NCI-H526 (cell line): ENCODE measurements at places on chromosomes 7 and 10.

DNA sequence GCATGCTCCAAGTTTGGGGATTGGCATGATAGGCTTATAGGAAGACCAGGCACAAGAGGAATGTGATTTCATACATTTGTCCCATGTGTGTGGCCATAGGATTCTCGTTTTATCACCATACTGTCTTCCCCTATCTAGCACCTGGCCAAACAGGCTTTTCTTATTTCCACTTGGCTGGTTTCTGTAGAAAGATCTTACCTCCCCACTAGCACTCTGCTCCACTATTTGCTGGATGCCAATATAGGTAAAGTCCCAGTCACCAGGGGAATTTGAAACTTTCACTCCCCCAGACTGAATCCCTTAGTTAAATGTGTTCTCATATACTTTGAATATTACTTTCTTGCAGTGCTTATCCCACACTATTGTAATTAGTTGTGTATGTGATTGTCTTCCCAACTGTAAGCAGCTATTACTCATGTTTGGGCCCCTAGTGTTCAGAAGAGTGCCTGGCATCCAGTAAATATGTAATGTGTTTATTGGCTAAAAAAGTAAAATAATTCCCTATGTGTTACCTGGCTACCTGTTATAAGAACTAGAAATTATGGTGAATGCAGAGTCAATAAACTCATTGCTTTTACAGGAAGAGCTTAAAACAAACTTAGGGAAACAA lies 109.0 kb downstream of the LRMDA start:
- no peak for DNase-seq

DNA sequence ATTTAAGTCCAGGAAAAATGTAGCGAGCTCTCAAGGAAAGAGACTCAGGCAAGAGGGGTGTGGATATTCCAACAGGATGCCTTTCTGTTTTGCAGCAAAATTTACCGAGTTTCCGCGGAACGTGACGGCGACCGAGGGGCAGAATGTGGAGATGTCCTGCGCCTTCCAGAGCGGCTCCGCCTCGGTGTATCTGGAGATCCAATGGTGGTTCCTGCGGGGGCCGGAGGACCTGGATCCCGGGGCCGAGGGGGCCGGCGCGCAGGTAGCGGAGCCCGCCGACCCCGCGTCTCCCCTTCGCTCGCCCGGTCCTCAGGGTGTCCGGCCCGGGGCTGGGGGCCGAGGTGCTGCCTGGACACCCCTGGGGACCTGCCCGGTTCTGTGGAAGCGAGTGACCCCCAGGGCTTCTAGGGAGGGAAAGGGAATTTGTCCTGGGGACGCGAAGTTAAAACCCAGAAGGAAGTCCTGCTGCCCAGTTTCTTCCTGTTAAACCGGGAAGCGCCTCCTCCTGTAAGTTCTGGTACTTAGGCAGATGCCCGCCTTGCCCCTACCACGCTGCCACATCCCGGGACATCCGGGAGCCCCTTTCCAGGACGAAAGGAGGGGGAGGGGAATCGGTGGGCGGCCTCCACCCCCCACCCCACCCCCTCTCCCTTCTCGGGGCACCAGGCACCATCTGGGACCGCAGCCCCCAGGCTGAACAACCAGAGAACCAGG lies 2.5 kb downstream of the VSTM2A start:
- DNase-seq = no peak

GRCh38 chr10:3850999-3851937 lies 66.3 kb upstream of the KLF6 start:
- no peak for DNase-seq

DNA sequence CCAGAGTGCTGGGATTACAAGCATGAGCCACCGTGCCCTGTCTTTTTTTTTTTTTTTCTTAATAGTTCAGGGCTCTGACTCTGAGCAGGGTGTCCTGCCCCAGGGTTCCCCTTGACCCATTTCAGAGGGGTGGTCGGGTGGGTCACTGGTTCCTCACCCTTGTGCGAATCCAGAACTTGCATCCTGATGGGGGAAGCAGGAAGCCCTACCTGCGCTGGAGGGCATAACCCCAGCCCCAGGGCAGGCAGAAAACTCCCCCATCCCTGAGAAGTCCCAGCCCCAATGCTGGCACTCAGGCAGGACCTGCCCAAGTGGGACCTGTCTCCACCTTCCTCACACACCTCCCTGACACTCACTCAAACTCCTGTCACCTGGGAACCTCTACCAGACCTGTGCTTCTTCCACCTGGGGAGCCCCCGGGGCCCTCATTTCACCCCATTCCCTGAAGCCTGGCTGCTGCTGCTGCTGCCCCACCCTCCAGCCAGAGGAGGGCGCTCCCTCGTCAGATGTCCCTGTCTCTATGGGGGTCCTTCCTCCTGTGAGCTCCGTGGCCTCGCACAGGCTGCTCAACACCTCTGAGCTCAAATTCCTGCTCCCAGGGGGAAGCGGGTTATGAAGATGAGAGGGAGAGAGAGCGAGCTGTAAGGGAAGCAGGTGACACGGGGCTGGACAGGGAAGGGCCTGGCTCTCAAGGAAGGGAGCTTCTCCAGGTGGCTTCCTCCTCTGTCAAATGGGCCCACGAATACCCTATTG lies 15.1 kb upstream of the ZNF273 start:
- no peak for DNase-seq

- DNase-seq = no peak
Measured at GRCh38 chr7:47074702-47075153, 507.2 kb downstream of the TNS3 start.

- DNase-seq = no peak
Measured at GRCh38 chr10:95440756-95441546, 120.2 kb downstream of the SORBS1 start.

DNA sequence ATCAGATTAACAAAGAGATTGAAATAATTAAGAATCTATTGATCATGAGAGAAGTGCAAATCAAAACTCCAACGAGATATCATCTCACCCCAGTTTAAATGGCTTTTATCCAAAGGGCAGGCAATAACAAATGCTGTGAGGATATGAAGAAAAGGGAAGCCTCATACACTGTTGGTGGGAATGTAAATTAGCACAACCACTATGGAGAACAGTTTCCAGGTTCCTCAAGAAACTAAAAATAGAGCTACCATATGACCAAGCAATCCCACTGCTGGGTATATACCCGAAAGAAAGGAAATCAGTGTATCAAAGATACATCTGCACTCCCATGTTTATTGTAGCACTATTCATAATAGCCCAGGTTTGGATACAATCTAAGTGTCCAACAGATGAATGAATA lies 13.8 kb downstream of the FGL2 start:
- DNase-seq = no peak

DNA sequence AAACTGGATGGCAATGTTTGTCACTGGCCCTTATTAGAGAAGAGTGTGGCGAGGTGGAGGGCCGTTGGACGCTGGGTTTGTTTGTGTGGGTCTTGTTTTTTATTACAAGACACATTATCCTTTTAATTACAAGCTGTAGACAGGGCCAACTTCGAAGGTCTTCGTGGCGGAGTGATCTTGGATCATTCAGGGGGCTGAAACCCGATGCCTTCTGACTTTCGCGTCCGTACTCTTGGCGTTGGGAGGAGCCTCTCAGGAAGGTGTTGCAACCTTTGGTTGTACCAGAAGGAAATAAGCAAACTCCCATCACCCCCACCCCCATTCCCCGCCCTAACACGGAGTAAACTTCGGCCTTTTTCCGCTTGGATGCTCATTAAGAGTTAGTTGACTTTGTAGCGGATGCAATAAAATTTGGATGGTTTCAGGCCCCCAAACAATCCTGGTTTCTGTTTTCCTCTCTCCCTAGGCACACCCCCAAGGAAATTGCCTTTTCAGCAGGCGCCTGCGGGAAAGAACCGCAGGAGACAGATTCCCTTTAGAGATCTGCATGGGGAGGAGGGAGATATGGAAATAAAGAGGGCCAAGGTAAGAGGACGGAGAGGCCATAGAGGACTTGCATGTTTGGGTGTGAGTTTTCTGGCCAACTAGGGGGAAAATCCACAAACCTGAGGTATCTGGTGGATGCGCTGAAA lies 294.5 kb upstream of the NFE2L3 start:
- DNase-seq = peak; percentile 91

DNA sequence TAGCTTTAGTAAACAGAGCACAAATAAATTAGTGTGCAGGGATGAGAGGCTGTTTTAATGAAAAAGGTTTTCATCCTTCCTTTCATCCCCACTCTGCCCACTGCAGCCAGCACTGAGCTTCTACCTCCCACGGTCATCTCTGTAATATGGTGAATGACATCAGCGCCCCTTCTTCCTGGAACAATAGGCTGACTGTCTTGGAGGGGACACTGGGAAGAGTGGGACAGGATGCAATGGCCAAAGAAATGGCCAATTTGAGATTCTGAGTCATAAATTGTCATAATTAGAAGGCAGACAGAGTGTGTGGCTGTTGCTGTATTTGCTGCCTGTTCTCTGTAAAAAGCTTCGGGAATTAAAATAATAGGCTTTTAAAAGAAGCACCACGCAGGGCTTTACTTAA lies 126.7 kb upstream of the CALN1 start:
- no peak for DNase-seq

DNA sequence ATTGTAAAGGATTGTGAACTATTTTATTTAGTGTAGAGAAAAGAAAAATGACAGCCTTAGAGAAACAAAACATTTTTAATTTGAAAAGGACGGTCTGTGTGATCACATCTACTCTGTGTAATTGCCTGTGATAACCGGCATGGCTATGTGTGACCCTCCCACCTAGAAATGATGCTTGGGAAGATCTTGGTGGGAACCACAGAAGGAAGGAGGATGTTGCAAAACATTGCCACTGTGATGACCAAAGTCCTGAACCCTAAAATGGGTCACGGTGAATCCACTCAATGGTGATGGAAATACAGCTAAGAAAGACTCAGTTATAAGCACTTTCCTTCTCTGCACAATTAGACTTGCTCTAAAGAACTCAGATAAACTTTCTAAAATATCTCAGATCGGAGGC lies 221.3 kb upstream of the FRMD4A start:
- no peak for DNase-seq

- DNase-seq = no peak
Measured at GRCh38 chr7:93779115-93779514, 111.4 kb downstream of the TFPI2 start.

GRCh38 chr10:78972160-78972946 lies 96.4 kb upstream of the ZMIZ1 start:
- DNase-seq = no peak

DNA sequence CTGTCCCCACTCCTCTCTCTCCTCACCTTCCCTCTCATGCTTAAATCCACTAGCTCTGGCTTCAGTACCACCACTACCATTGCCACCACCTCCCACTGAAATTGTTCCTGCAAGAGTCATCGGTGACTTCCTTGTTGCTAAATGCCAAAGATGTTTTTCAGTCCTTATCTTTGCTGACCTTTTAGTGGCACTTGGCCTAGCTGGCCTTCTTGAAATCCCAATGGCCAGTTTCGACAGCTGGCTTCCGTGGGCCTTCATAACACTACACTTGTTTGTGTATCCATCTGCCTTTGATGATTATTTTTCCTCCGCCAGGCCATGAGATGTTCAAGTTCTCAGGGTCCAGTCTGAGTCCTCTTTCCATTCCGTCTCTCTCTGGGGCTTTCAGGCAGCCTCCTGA lies 118.2 kb upstream of the NANOS1 start:
- no peak for DNase-seq

GRCh38 chr10:93068411-93069244 lies 5.1 kb upstream of the CYP26A1 start:
- no peak for DNase-seq

DNA sequence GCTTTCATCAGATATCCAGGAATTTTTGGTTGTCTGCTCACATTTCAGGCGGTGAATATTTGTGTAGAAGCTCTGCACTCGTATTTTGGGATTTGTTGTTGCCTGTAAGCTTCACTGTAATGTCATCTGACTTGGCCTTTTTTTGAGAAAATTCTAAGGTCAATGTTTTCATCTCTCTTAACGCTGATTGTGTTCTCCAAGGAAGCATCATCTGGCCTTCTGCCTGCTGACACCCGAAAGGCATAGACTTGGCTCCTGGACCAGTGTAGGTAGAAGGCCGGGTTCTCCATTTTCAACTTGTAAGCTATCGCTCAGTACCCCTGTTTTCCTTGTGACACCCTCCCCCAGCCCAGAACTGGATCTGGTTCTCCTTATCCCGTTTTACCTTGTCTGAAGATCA lies 44.2 kb downstream of the SLC13A1 start:
- DNase-seq = no peak

- DNase-seq = no peak
Measured at GRCh38 chr10:86111902-86112545, 254.6 kb downstream of the GRID1 start.

DNA sequence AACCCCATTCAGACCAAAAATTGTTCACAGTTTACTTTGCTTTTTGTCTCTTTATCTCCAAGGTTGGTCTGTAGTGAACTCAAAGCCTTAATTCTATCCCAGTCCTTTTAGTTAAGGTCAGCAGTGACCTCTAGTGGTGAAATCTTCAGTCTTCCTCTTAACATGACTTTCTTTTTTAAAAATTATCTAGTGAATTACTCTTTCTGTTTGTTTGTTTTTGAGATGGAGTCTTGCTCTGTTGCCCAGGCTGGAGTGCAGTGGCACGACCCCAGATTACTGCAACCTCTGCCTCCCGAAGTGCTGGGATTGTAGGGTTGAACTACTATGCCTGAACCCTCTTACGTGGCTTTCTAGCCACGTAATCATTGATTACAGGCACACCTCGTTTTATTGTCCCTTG lies 25.0 kb downstream of the ZNF487 start:
- DNase-seq = peak; percentile 76

DNA sequence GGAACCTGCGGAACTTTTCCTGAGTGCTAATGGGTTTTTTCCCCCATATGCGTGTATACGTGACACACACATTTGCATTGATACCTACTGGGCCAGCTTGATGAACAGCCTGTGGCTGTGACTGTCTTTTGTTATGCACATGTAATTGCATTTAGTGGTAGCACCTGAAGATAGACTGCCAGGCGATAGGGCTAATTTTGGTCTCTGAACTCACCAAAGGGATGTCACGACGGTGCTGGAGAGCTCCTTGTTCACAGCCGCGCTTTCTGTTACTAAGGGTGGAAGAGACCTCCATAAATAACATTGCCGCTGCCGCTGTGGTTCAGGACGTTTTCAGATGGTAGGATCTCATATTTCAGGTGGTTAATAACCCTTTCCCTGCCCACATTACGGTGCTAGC lies 133.2 kb downstream of the CAMK1D start:
- no peak for DNase-seq

- peak; percentile 75 for DNase-seq
Measured at GRCh38 chr7:101169838-101170551, 4.6 kb upstream of the VGF start.

GRCh38 chr7:29453021-29453420 lies 110.6 kb upstream of the PRR15 start:
- DNase-seq = no peak

GRCh38 chr7:1601956-1602355 lies 32.1 kb upstream of the PSMG3 start:
- DNase-seq = no peak

- DNase-seq = no peak
Measured at GRCh38 chr10:62946278-62946677, 130.1 kb upstream of the EGR2 start.

DNA sequence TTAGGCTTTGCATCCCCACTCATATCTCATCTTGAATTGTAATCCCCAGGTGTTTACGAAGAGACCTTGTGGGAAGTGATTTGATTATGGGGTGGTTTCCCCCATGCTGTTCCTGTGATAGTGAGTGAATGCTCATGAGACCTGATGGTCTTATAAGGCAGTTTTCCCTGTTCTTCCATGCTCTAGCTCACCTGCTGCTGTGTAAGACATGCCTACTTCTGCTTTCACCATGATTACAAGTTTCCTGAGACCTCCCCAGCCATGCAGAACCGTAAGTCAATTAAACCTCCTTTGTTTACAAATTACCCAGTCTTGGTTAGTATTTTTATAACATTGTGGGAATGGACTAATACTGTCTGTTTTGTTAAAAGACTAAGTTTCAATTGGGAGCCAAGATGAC lies 35.3 kb upstream of the ZNF92 start:
- DNase-seq = no peak
